ENCODE measurements at places on chromosomes 1 and 21.

DNA sequence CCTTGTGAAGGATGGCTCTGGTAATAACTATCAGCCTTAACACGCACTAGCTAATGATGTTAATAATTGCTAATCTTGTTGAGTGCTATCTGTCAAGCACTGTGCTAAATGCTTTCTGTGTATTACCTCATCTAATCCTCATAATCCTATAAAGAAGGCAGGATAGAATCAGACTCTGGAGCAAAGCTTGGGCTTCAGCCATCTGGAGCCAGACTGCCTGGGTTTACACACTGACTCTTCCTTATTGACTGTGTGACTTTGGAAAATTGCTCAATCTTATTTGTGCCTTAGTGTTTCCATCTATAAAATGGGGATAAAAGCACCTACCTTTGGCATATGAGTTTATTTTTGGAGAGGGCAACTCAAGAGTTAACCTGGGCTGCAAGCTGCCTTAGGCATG, 216.1 kb downstream of the NUF2 start:
- no peak for DNase-seq

DNA sequence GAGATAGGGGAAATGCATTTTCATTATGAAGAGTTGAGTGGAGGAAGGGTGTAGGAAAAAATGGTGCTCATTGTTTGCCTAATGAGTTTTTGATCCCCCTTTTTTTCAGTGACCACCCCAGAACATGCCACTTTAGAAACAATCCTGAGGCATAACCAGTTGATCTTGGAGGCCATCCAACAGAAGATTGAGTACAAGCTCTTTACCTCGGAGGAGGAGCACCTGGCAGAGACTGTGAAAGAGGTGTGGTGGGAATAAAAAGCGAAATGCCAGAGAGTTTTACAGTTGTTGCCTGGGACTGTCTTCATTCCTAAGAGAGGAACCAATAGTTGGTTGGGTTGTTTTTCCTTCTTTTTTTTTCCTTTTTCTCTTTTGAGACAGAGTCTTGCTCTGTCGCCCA, 54.3 kb upstream of the EPHA8 start:
- no peak for DNase-seq

DNA sequence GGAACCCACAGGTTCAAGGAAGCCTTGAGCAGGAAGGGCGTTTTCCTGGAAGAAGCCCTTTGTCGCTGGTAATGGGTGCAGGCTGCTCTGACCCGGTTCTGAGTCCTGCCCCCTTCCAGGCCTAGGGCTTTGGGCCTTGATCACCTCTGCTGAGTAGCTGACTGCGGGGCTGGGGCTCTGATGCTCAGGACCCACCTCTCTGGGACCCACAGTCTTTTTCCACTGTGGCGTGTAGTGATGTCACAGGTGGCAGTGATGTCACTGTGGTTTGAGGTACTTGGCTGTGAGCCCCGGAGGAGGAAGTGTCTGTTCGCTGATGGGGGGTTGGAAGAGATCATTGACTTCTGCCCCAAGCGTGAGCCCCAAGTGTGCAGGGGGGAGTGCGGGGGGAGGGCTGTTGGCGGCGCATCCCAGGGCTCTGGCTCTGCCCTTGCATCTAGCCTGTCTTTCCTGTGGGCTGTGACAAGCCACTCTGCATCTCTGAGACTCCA, 6.9 kb downstream of the TNFRSF1B start:
- DNase-seq = peak; percentile 95

DNA sequence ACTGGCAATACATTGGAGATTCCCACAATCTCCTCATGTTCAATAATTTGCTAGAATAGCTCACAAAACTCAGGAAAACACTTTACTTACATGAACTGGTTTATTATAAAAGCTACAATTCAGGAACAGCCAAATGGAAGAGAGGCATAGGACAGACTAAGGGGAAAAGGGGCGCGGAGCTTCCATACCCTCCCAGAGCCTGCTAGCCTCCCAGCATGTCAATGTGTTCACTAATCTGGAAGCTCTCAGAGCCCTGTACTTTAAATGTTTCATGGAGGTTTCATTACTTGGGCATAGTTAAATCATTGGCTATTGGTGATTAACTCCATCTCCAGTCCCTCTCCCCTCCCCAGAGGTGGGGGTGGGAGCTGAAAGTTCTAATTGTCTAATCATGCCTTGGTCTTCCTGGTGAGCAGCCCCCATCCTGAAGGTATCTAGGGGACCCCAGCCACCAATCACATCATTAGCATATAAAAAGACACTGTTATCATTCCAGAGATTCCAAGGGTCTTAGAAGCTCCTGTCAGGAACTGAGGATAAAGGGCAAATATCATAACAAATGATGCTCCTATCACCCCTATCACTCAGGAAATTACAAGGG, 10.9 kb upstream of the DMRTB1 start:
- no peak for DNase-seq

- DNase-seq = no peak
These were observed 26.1 kb upstream of the CR2 start for GRCh38 chr1:207427832-207428585.

DNA sequence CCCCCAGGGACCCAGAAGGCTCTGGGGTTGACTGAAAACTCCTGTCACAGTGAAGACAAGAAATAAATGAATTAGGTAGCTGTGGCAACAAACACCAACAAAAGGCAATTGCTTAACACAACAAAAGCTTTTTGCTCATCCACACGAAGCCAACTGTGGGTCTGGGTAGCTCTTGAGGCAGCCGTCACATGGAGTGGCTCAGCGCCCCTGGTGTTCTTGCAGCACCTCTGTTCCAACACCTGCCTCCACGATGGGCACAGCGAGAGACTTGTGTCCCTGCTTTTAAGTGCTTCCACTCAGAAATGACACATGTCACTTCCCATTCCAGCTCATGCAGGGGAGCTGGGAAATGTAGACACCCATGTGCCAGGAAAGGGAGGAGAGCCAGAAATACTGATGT, 364.5 kb upstream of the DUSP10 start:
- DNase-seq = no peak
